ENCODE measurements at places on chromosomes 2 and 18.

GRCh38 chr2:143357966-143358365, 228.7 kb downstream of the ARHGAP15 start:
- no peak for DNase-seq

DNA sequence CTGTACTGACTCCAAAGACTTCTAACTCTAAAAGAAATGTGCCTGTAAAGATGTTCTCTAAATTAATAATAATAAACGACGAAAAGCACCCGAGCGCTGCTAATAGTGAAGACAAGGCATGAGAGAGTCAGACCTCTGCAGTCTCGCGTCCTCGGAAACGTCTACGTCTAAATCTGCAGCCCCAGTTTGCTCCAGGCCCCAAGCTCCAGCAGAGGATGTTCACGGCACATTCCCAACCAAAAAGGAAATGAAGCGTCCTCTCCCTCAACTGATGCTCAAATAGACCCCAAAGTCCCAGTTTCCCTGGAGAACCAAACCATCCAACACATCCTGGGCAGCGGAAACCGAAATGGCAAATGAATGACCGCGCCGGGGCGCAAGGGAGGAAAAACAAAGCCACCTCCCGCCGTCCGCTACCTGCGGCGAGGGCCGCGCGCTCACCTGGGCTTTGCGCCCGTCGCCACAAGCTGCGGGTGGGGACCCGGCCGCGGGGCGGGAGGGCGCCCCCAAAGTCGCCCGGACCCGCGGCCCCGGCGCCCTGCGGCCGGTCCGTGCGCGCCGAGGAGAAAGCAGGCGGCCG, 47.1 kb upstream of the CCDC150 start:
- no peak for DNase-seq

DNA sequence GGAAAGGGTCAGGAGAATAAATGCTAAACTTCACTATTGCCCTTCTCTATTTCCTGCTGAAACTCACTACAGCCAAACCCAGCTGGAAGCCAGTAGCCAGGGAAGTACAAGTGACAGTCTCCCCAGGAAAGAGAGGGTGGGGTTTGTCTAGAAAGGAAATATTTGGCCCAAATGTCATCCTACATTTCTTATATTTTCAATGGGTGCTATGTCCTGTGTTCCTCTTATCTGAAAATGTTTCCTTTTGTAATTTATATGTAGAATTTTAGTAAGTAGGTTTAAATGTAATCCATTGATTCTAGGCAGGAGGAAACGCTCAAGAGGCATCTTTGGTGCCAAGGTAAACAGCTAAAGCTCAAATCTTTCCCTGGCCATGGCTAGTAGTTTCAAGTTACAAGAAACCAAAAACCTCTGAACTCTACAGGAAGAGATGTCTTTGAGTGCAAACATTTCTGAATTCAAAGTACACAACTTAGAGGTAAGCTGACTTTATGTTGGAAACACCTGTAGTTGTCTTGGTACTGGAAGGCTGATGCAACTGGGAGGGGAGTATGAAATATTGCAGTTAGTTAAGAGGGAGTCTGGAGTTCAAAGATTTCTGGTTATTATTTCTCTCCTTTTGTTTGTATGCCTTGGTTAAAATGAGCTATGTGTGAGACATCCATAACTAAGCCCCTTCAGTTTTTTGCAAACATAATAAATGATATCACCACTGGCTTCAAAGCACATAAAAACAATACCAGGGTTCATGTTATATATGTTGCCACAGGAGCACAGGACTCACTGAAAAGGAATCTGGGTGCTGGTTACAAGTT, 356.1 kb upstream of the ZC3H15 start:
- DNase-seq, result peak; percentile 10

- no peak for DNase-seq
Measured at GRCh38 chr2:28358668-28359201, 33.9 kb upstream of the FOSL2 start.

DNA sequence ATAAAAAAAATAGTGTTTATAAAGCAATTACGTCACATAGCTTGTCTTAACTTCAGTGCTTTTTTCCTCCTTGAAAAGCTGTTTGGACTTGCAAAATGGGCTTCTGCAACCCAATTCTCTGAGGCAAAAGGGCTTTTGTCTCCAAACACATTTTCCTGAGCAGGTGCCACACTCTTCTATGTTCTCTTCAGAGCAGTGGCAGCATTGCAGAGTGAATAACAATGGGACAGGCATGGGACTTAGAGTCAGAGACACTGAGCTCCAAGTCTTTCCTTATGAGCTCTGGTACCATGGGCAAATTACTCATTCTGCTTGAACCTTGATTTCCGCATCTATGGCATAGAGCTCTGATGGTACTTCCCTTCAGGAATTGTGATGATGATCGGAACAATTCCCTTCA, 149.0 kb downstream of the ARL6IP6 start:
- DNase-seq, result no peak

- no peak for DNase-seq
Measured at GRCh38 chr2:204019572-204020501, 83.3 kb downstream of the ICOS start.

- no peak for DNase-seq
Measured at GRCh38 chr2:145918951-145919350, 1399.0 kb upstream of the ZEB2 start.

- no peak for DNase-seq
Measured at GRCh38 chr2:220394433-220394832, 767.0 kb downstream of the SLC4A3 start.

DNA sequence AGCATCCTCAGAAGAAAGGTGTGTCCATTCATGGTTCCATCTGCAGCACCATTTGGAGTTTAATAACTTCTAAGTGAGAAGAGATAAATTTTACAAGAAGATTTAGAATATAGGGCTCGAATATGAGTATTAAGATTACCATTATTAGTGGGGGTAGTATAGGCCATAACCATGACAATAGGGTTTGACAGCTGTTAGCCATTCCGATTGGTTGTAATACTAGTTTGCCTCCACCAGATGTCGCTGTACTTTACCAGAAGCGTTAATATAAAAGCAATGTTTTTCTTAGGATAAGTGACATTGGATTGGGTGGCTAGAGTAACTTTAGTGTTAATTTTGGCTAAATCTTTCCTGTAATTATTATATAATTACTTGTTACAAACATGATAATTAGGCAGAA, 107.5 kb upstream of the SRD5A2 start:
- DNase-seq, result no peak

- no peak for DNase-seq
Measured at GRCh38 chr2:205808486-205809121, 126.3 kb downstream of the NRP2 start.

GRCh38 chr2:64463781-64464180, 9.8 kb downstream of the LGALSL start:
- DNase-seq, result no peak

- DNase-seq, result no peak
Measured at GRCh38 chr18:29176681-29177080, 999.8 kb upstream of the CDH2 start.

DNA sequence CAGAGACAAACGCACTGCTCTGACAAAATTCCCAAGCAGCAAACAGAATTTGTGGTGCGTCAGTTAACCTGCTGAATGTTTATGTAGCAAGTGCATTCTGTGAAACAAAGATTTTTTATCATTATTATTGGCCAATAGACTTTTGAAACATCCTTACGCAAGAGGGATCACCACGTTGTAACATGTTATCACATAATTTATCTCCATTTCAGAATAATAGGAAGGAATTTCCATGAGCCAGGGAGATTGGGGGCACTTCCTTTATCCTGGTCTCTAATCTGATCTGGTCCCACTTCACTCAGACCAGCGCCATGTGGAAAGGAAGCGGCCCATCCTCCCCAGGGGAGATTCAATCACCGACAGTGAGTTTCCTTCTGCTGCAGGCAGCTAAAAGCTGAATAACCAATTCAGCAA, 166.1 kb downstream of the PID1 start:
- no peak for DNase-seq

DNA sequence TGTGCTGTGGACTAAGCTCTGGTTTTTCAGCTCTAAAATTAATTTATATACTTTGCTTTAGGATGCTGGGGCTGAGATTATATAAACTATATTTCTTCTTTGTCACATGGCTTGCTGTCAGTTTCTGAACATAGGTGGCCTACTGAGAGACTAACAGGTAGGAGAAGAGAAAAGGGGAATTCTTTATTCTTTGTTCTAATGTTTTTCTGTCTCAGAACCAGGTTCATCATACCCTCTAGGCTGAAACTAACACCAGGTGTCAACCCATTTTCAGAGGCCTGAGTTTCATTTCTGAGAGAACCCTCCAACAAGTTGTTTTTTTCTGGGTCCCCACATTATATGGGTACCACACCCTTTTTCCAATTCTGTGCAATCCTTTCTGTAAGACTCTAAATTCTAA, 843.6 kb downstream of the TRIB2 start:
- DNase-seq, result no peak

DNA sequence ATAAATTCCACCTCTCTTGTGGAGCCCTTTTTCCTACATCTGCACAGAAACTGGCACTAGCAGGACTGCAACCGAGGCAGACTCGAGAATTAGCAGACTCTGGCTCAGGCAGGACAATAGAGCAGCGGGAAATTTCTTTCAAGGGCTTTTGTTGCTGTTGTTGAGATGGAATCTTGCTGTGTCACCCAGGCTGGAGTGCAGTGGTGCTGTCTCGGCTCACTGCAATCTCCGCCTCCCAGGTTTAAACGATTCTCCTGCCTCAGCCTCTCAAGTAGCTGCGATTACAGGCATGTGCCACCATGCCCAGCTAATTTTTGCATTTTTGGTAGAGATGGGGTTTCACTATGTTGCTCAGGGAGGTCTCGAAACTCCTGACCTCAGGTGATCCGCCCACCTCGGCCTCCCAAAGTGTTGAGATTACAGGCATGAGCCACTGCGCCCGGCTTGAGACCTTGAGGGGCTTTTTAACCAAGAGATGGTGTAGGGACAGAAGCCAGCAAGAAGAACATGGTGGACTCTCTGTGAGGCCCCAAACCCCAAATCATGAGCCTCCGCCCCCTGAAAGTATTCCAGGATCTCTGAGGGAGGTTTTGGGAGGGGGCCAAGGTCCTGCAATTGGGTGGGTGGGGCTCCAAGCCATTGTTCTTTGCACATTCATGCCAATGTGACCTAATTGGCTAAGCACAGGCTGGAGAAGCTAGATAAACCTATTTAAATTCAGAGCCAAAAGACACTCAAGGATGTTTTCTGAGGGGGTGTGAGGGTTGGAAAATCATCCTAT, 68.4 kb upstream of the MSH2 start:
- no peak for DNase-seq

DNA sequence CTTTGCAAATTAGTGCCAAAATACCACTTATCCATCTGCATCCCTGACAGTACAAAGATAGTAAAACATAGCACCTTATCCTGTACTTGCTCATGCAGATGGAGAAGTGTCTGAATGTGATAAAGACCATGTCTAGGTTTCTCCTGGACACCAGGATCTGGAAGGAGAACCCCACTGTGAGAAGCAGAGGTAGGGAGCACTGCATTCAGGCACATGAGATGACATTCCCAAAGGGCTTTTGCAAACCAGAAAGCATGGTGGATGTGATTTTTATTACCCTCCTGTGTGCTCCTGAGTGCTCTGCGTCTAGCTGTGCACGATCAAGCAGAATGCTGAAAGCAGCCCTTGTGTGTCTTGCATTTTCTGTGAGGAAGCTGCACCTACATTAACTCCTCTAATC, 857.6 kb upstream of the ID2 start:
- DNase-seq, result no peak

- no peak for DNase-seq
Measured at GRCh38 chr2:209633911-209634310, 137.7 kb upstream of the UNC80 start.

GRCh38 chr2:127712999-127713398, 11.7 kb downstream of the SFT2D3 start:
- no peak for DNase-seq

DNA sequence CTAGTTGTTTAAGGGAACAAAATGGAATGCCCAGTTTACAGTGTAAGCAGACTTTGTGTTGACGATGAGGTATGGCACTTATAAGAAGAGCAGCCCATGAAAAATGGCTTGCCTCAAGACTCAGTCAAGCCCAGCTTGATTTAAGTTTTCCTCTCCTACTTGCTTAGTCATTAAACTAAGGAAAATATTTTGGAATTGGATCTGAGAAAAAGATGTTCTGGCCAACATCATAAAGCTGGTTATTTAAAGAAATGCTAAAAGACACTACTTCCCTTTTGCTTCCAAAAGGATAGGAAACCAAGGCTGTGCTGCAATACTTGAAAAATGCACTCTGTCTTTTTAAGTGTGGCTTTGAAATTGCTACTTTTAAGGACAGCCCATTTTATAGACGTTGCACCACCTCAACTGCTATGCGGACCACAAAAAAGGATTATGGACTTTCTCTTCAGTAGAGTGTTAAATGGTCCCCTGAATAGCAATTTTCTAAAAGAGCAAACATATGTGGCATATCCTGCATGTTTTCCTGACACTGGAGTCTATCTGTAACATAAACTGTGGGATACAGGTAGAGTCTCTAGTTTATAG, 32.1 kb downstream of the CCDC141 start:
- DNase-seq, result no peak

GRCh38 chr18:8504880-8505435, 104.3 kb upstream of the RAB12 start:
- DNase-seq, result no peak

GRCh38 chr2:121832412-121833357, 77.2 kb downstream of the TSN start:
- DNase-seq, result no peak

DNA sequence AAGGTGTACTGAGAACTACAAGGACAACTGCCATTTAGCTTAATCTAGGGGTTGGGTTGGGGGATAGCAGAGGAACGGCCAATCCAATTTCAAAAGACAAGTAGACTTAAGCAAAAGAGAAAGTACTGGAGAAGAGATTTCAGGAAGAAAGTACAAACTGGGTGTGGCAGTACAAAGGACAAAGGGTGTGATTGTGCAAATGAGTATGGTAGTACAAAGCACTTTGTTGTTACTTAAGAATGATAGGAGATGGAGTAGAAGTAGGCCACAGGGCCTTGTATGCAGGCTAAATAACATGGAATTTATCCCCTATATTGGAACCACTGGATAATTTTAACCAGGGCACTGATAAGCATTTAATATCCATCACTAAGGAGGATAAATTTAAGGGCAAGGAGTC, 4.7 kb upstream of the ORC2 start:
- no peak for DNase-seq

DNA sequence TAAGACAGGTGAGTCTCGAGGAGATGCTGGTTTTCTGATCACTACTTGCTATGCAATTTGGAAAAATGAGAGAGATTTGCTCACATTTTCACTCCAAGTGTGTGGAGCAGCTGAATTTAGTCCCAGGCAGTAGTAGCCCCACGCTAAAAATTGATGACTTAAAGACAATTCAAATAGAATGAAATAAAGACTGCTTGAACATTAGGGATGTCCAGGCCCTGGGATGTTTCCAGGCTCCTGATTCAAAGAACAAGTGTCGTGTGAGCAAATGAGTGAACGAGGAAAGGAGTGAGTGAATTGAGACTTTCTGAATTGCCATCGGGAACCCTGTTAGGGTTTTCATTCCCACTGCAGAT, 37.3 kb upstream of the MRPL19 start:
- DNase-seq, result no peak

DNA sequence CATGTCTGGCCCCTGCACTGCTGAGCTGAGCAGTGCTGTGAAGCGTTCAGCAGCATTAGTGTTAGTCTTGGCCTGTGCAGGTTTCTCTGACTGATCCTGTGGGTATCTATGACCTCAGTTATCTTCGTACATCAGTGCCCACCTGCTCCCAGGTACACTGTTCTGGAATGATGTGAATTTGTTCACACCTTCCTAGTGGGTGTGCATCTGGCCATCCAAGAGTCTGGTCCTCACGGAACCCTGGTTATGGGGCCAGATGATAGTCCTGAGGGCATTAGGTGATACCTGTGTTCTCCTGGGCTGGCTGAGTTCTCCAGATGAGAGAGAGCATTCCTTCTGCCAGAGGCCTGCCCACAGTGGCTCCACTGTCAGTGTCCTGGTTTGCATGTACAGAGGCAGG, 57.2 kb downstream of the INPP4A start:
- DNase-seq, result no peak

Measured in AG04449 (cell line).